ENCODE measurements at places on chromosomes 7 and 10.

GRCh38 chr10:78744056-78744455 lies 324.7 kb upstream of the ZMIZ1 start:
- DNase-seq, result no peak

DNA sequence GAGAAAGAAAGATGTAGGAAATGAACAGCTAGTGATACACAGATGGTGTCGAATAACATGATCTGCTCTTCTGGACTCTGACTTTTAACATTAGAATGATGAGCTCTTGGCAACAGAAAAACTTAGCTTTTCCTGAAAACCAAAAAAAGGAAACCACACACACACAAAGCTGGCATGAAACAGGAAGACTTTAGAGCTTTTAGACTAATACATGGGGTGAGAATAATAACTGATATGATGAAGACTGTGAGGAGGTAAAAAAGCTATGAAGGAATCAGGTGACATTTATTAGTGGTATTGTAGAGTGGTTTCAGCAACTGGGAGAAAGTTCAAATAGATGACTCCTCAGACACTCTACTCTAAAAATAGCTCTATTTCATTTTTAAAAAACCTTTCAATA lies 491.9 kb downstream of the PARD3 start:
- DNase-seq, result no peak

GRCh38 chr7:37826825-37827224 lies 21.6 kb upstream of the NME8 start:
- no peak for DNase-seq

- DNase-seq, result no peak
Measured at GRCh38 chr7:45230083-45230482, 72.5 kb downstream of the RAMP3 start.

DNA sequence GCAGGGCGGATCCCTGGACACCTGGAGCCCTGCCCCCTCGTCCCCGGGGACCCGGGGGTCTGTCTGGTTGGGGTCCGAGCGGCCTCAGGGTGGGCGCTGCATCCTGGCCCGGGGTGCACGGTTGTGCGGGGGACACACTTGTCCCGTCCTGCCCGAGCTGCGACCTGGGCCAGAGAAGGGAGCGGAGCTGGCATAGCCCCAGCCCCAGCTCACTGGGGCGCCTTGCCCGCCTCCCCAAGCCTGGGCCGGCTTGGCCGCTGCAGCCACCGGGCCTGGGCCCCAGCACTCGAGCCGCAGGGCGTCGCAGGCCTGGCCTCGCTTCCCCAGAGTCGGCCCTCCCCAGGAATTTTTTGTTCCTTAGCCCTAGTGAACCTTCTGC lies 54.5 kb downstream of the GLRX3 start:
- DNase-seq, result no peak

DNA sequence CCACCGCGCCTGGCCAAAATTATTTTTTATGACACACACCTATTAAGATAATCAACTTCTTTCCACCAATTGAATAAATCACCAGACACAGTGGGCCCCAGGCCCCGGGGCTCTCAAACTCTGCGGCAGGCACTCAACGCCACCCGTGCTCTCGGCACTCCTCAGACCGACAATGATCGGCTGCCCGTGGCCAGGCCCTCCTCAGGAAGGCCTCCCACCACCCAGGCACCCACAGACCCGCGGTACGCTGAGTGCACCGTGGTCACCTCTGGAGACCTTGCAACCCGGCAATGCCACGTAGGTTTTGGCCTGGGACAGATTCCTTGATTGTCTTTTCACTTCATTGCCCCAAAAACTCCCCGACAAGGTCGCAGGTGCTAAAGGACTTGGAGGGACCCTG lies 6.9 kb downstream of the RADIL start:
- no peak for DNase-seq

DNA sequence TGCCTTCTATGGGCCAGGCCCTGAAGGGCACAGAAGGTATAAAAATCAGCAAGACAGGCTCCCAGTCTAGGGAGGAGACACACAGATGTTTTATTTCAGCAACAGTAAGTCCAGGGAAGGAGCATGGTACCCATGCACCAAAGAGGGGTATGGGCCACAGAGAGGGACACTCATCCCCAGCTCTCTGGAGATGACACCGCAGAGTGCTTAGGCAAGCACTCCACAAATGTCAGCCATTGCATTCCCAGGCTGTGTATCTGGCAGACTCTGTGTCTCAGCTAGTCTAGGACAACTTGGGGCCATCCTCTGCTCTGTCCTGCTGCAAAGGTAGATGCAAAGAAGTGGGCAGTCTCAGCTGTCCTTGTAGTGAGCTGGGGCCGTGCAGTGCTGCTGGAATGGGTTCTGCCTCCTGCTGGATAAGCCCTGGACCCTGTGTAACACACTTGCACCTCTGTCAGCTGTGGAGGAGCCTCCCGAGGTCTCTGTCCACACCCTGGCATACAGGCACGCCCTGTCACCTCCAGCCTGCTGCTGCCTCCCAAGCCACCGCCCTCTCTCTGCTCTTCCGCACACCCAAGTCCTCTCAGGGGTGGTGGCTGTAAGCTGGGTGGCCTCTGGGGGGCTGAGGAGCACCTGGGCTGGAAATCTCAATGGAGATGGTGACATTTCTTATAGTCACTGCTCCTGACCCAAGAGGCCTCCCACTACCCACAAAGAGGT lies 57.6 kb downstream of the VOPP1 start:
- no peak for DNase-seq

All from NCI-H2081 (cell line).